RKO (cell line): ENCODE measurements at places on chromosomes 7 and 10.

- no peak for DNase-seq
Observed at GRCh38 chr7:45026984-45027773, 27.2 kb downstream of the CCM2 start.

GRCh38 chr10:11951695-11952094 is 90.9 kb downstream of the UPF2 start:
- no peak for DNase-seq

DNA sequence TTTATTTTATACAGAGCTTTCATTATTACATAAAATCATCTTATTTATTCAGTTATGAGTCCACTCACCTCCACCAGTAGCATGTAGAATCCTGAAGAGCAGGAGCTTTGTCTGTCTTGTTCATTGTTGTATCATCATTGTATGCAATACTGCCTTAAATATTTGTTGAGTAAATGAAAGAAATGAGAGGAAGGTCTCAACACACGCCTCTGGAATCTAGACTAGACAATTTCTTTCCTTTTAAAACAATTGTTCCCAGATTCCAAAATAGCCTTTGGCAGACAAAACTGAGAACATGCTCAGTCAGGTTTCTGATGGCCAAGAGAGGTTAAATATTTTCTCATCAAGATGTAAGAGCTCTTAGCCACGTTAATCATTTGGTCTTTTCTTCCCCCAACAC is 173.1 kb upstream of the AGR3 start:
- no peak for DNase-seq

GRCh38 chr10:117271427-117271826 is 30.5 kb downstream of the SLC18A2 start:
- DNase-seq = no peak

DNA sequence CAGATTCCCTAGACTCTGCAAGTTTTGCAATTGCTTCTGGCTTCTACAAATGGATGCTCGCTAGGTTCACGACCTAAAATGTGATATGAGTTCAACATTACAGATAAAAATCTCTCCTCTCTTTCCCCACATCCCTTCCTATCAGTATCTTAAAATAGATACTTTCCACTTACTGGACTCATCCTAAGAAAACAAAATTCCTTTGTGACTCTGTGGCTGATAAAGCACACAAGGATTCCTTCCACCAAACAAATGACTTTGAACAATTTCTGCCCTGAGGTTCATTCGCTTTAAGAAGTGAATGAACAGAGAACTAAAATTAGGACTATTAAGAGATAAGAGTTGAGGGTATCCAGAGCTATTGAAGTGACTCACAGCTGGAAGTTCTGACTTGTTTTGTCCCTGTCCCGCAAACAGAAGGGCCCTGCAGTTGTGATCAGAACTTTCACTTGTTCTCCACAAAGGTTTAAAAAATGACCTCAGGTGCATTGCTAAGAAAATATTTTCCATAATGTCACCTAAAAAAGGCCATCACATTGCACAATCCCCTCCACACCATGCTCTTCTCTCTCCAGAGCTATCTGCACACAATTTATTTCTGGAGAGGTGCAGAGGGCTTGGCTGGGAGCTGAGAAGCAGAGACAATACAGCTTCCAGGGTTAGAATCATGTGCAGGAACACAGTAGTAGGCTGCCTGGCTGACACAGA is 96.1 kb downstream of the PIP4K2A start:
- no peak for DNase-seq

DNA sequence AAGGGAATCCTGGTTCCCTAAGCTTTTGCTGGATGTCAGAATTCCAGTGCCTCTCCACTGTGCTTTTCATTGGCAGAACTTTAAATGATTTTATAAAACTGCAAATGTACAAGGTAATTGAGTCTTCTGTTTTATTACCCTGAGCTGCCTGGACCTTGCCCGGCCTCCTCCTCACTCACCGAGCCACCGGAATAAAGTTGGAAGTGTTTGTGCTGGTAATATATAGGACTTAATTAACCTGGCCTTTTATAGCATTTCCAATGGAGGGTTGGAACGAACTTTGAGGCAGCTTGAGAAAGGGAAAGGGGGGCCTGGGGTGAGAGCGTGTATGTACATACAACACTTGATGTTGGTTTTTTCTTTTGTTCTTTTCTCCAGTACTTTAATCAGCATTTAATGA is 43.4 kb downstream of the ZNF503 start:
- DNase-seq = no peak

DNA sequence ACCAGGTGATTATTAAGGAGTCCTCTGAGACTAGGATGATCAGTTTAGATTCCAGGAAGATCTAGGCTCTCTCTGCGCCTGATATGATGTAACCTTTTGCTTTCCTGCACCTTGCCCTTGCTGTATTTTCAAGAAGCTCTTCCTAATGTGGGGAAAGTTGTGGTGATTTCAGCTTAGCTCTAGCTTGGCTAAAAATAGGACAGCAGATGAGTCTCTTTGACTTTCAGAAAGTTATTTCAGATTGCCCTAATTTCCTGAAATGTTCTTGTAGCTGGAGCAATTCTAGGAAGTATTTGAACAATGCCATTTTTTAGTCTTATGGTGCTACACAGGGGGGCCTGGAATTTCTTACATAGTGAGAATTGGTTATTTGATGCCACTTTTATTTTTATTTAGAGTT is 3.8 kb downstream of the LCOR start:
- no peak for DNase-seq
